Stimulated activated CD8-positive, alpha-beta memory T cell treated with anti-CD3 and anti-CD28 coated beads, Interleukin-12 subunit alpha, Interleukin-12 subunit beta, amount 100 ng/mL, for 4 hours (primary cell): ENCODE measurements at places on chromosomes 5 and 9.

DNA sequence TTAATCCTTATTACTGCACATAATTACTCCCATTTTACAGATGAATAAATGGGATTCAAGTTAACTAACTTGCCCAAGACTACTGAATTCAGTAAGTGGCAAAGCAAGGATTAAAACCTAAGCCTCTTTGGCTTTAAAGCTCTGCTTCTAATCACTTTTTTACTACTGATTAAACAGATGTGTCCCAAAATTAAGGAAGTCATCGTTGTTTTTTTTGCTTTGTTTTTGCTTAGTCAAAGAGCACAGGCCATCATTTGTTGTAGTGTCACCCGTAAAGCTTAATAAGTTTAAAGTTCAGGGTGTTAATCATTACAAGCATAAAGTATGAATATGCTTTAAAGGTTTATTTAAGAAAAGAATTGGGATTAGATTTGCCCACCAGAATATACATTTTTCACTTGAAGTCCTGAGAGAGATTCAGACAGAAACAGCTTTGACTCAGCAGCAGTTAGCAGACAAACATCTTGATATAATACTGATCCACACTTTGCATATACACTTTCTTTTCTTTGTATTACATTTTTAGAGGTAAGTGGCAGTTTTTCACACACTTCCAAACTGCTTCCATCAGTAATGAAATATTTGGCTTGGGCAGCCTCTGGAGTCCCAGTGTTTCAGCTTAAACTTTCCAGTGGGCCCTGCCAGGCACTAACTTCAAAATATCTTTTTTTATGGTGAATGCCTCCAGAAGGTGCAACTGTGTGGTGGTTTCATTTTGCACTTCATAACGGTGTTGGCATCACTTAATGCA lies 52.7 kb downstream of the PIK3R1 start:
- no peak for DNase-seq

DNA sequence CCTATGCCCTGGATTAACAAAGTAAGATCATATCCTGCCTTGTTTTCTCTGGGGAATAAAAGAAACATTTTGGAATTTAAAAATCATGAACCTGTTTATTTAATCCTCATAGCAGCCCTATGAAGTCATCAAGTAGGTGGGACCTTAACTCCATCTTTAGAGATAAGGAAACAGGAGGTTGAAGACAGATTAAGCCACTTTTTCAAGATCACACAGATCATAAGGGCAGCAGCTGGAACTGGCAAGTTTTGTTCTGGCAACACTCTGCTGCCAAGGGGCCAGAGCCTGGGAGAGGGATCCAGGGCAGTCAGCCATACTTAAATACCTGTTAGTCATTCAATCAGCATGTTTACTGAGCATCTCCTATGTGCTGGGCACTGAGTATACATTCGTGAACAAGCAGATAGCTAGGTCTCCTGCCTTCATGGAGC lies 63.7 kb downstream of the SLC1A1 start:
- DNase-seq = no peak

DNA sequence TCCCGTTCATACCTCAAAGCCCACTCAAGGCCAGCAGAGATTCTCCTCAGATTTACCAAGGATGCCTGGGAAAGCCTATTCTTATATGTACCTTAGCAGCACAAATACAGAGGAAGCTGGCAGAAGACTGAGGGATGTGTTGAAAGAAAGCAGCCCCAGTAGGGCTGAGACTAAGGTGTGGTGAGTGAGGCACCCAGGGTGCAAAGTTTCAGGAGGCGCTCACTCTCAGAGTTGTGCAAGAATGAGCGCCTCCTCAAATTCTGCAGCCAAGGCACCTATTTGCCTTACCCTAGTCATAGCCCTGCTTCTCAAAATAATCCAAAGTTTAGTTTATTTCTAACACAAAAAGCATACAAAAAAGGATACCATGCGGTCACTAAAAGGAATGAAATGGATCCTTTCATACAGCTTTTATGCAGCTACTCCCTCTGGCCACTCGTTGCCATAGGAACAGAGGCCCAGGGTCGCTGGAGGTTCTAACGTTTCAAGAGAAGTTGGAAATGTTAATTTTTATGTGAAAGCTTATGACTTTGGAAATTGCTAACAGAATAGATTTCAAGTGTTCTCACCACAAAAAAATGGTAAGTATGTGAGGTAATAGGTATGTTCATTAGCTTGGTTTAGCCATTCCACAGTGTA lies 79.7 kb upstream of the SMIM23 start:
- no peak for DNase-seq

DNA sequence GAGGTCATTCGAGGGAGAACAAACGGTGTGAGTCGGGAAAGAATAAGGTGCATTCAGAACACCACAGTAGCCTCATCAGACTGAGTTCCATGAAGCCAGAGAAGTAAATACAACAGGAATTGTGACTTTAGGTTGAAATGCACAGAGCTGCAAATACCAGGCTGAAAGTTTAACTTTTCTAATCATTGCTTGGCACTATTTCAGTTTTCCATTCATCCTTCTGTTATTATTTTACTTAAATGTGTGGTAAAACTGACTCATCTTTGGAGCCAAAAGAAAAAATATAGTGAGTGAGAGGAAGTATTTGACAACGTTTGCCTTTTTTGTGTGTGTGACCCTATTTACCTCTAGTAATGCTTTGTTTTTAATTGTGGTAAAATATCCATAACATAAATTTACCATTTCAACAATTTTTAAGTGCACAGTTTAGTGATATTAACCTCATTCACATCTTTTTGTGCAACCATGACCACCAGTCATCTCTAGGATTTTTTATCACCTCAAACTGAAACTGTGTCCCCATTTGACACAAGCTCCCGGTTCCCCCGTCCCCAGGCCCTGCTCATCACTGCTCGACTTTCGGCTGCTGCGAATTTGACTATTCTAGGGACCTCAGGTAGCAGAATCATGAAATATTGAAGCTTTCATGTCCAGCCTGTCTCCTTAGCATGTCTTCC lies 166.8 kb downstream of the HSD17B3 start:
- DNase-seq = no peak
